K562 (cell line): ENCODE measurements at places on chromosomes 16 and 17. TPM values are rescaled to one million over a fixed set of nuclear protein-coding genes. Genes with fewer than 3 reads are reported as not detected.

The SCIMP gene
- total RNA-seq: 0.07 and 0.11 TPM in 2 replicates

The STAC2 gene
- not detected in 2 replicates for total RNA-seq

The UBE2O gene
- 36.8 and 39.7 TPM in 2 replicates for total RNA-seq

The ADAM11 gene
- total RNA-seq: 0.18 and 0.31 TPM in 2 replicates

The MRPL38 gene
- total RNA-seq: 154 and 155 TPM in 2 replicates

The CDYL2 gene
- total RNA-seq: 0.04 and 0.25 TPM in 2 replicates

The HOXB6 gene
- 10.6 and 14.2 TPM in 2 replicates for total RNA-seq

The MT4 gene
- total RNA-seq: not detected in 2 replicates

The SALL1 gene
- 0.07 TPM in 1 of 2 replicates, not detected in the other for total RNA-seq

The CCL4L2 gene
- total RNA-seq: 0.38 and 0.42 TPM in 2 replicates

The CASKIN1 gene
- total RNA-seq: 4.5 and 7.0 TPM in 2 replicates

The ZDHHC1 gene
- 0.16 TPM in 1 of 2 replicates, not detected in the other for total RNA-seq

The SEPTIN12 gene
- total RNA-seq: not detected in 2 replicates

The KRTAP2-3 gene
- total RNA-seq: not detected in 2 replicates

The TOX3 gene
- total RNA-seq: 0.18 TPM in 1 of 2 replicates, not detected in the other

The PIGS gene
- total RNA-seq: 109 and 114 TPM in 2 replicates

The TMIGD1 gene
- total RNA-seq: not detected in 2 replicates

The LITAFD gene
- total RNA-seq: not detected in 2 replicates

The SULT1A4 gene
- 0.58 and 6.8 TPM in 2 replicates for total RNA-seq

The PNMT gene
- 17.2 and 17.4 TPM in 2 replicates for total RNA-seq
